ENCODE measurements at places on chromosomes 6 and 20. TPM values are rescaled to one million over a fixed set of nuclear protein-coding genes. Genes with fewer than 3 reads are reported as not detected.

Gene ACTL10
- total RNA-seq, result not detected

Gene STXBP5
- 109 TPM for total RNA-seq

Gene TRIM40
- total RNA-seq, result not detected

DNA sequence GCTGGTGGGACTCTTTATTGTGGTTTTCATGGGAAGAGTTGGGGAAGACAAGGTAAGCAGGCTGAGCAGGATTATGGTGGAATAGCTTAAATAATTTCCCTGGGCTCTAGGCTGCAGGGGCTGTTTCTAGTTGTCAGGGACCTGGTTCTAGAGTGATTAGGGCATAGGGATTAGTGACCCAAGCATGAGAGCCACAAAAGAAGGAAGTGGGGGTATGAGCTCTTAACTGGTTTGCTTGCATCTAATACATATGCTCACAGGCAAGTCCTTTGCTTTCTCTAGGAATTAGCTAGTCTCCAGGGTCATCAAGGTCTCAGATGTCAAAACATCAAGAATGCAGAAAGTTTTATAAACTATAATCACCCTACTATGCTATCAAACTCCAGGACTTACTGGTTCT, 67.5 kb upstream of the NRN1 start:
- no peak for DNase-seq

GRCh38 chr20:4441871-4442270, 279.8 kb upstream of the PRND start:
- DNase-seq, result no peak

- no peak for DNase-seq
Observed at GRCh38 chr20:10537850-10538480, 102.9 kb downstream of the SLX4IP start.

GRCh38 chr20:53492212-53492611, 101.4 kb downstream of the ZNF217 start:
- DNase-seq, result no peak

DNA sequence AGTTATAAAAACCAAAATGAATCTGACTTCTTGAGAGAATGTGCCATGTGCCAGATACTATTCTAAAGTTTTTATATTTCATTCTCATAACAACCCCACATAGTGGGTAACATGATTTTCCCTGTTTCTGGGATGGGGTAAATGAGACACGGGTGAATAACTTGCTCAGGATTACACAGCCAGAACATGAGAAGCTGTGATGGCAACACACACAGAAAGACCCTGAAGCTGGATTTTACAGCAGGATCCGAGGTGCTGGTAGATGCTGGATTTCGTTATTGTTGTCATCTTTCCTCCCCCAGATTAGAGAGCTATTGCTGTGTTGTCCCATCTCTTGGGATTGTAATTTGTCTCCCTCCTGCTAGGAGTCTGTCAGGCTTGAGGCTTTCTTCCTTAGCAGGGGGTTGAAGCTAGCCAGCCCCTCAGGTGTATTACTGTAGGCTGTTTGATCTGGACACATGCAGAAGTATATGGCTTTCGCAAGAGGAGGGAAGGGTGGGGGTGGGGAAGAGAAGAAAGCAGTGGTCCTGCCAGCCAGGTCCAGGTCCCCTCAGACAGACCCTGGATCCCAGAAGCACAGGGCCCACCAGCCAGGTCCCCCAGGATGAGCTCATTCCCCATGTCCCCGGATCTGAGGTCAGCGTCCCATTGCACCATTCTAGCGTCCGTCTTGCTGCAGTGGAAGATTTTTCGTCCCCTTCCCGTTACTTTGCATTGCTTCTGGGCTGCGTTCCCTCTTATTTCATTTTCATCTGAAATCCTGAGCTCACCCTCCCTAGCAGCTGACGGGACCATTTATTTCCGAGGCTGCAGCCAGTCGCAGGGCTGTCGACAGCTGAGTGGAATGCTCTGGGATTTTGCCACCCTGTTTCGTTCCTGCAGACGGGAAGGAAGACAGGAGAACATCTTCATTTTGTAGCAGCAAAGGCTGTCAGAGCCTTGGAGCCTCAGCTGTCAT, 7.3 kb upstream of the KCNG1 start:
- DNase-seq, result no peak

DNA sequence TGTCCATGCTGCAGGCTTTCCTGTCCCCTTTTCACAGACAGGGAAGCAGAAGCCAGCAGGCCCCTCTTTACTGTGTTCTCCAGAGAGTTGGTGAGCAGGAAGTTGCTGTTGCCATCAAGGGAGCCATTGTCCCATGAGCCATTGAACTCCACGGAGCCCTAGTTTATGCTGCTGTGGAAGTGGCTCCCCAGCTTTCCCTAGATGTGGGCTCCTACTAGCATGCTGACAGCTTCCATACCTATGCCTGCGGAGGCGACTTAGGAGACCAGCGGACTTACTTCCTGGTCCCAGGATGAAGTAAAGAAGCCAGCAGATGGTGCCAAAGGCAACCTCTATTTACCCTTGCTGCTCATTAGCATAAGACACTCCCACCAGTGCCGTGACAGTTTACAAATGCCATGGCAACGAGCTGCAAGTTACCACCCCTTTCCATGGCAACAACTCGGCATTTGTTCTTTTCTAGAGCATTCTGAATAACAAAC, 30.8 kb upstream of the FKBP1A start:
- no peak for DNase-seq

All from dorsolateral prefrontal cortex (tissue), 122 donors.